ENCODE measurements at places on chromosomes 3 and 15.
A peak's percentile ranks its signal among the peaks of the same experiment; 100 is the strongest.

DNA sequence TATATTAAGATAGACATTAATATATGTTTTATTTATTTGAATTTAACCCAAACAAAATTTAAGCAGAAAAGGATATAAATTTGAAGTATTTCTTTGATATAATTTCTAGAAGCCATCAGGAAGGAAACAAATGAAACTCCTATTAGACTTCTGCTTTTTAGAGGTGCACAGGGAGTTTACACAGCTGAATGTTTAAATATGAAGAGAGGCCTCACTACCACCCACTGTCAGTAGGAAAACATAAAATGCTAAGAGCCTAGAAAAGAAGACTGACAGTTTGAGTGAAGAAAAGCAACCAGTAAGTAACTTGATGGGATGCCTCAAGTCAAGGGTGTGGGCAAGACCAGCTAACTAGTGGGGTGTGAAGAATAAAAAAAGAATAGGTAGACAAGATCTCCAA lies 19.7 kb downstream of the PLSCR2 start:
- no peak for DNase-seq

GRCh38 chr3:147007736-147008245 lies 398.6 kb downstream of the ZIC4 start:
- DNase-seq: no peak

DNA sequence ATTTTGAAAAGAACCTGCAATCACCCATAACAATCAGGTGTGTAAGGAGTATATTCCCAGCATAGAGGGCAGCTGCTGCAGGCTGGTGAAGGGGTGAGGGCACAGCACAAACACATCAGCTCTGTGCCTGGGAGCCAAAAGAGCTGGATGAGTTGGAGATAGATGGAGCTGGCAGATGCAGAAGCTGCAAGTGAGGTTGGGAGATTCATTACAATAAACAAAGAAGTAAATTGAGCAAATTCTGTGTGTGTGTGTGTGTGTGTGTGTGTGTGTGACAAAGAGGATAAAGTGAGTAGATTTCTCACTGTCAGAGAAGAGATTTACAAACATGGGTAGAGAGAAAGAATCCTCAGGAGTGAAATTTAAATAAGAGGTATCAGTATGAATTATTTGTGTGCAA lies 994.7 kb downstream of the EPHA3 start:
- no peak for DNase-seq

DNA sequence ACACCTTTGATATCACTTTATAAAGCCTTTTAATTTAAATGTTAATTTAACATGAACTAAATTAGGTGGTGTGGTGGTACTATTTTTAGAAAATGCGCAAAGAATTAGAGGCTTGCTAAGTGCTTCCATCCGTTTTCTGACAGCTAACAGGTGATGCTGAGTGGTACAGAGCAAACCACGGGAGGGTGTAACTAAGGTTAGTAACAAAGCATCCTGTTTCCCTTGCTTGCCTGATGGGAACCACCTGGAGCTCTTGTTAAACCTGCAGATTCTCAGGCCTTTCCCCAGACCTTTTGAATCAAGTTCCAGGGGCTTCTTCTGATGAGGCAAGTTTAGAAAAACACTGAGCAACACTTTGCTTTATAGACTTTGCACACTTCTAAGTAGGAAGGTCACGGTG lies 101.0 kb downstream of the ATG7 start:
- no peak for DNase-seq

DNA sequence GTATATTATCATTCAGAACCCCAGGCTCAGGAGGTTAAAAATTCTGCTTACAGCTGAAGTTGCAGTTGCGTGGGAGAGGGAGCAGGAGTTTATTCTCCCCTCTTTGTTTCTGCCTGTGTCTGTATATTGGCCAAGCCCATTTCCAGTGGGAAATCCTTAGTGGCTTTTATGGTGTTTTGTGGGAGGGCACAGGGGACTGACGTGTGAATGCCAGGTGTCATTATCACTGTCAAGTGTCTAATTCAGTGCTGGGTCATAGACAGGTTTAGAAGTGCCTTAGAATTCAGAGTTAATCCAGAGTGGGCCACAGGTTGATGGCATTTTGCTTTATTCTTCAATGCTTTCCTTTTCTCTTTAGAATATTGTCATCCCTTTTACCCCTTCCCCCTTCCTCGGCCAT lies 33.4 kb downstream of the SLCO3A1 start:
- DNase-seq: no peak

- peak; percentile 49 for DNase-seq
Observed at GRCh38 chr15:63189941-63190768, 749 bp downstream of the RAB8B start.

- peak; percentile 15 for DNase-seq
Observed at GRCh38 chr3:190192739-190193138, 72.0 kb upstream of the P3H2 start.

DNA sequence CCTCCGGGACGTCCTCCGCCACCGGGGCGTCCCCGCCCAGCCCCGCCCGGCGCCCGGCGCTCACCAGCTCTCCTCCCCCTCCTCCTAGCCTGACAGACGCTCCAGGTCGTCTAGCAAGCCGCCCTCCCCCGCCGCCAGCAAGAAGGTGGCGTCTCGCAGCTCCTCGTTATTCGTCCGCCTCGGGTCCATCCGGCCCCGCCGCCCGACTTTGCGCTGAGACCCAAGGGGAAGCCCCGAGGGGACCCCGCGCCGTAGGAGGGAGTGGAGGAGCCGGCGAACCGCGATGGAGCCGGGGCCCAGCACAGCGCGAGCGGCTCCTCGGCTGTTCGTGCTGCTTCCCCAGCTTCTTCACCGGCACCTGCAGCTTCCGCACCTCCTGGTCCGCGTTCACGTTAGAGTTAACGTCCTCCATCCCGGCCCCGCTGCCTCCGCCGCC lies 26.3 kb upstream of the MTHFS start:
- DNase-seq: peak; percentile 55

GRCh38 chr3:57889807-57890206 lies 118.4 kb upstream of the FLNB start:
- DNase-seq: peak; percentile 31

GRCh38 chr3:98730338-98730737 lies 32.8 kb upstream of the ST3GAL6 start:
- peak; percentile 10 for DNase-seq

DNA sequence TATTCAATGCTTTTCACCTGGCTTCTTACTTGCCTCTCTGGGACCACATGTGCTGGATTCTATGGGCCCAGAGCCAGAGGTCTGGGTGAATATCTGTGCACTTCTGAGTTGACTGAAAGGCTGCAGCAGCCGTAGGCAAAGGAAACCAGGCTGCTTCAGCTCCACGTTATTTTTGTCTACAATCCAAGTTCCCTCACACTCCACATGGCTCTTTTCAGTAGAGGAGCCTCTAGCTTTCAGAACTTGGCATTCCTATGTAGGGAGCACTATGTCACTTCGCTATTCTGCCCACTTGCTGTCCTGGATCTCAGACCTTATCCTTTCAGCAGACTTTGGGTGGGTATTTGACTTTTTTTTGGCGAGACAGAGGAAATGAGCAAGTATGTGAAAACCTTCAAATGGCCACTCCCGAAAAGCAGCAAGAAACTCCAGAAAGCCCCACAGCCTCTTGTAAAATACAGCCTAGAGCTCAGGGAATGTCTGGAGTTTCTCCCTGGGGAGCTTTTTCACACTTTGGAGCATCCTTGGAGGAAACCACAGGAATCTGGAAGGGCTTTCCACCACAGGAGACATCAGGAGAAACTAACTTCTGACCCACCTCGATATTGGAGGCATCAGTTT lies 80.9 kb downstream of the DUT start:
- peak; percentile 96 for DNase-seq

DNA sequence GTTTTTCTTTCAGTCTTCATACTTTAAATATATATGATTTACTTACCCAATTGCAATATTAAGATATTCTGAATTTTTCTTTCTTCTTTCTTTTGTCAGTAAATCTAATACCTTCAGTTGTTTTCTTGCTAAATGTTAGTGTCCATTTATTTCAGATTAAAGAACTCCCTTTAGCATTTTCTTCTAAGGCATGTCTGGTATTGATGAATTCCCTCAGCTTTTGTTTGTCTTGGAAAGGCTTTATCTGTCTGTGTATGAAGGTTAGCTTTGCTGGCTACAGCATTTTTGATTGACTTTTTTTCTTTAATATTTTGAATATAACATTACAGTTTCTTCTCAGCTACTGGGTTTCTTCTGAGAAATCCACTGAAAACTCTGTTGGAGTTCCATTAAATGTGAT lies 64.0 kb upstream of the PLSCR4 start:
- DNase-seq: no peak

DNA sequence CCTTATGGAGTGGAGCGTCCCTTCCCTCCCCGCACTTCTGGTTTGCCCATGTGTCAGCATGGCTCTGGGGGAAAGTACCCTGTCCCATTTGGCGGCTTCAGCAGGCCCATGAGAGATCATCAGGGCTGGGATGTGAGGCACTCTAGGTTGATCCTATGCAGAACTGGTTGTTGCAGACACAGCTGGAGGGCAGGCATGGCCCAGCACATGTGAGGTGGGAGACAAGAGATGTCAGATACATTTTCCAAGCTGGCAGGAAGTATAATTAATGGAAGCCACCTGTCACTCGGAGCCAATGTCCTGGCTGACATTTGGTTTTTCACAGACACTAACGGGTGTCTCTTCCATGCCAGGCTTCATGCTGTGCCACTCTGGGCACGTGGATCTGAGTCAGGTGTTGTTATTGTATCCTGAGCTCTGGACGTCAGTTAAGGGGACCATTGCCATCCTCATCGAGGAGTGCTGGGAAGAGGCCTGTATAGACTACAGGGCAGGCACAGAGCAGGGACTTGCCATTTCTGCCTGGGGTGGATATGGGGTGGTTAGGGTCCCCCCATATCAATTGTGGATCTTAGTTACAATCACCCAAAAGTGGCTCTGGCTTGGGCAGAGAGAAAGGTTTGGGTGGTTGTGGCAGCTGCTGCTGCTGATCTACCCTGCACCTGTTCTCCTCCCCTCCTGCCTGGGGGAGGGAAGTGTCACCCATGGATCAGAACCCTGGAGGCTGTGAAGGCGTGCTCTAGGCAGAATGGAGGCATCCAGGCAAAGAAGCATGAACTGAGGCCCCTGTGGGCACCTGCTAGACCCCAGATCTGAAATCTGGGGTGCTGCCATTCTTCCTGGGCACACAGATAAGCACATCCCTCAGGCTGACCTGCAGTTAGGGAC lies 140.7 kb downstream of the FBLN2 start:
- no peak for DNase-seq

DNA sequence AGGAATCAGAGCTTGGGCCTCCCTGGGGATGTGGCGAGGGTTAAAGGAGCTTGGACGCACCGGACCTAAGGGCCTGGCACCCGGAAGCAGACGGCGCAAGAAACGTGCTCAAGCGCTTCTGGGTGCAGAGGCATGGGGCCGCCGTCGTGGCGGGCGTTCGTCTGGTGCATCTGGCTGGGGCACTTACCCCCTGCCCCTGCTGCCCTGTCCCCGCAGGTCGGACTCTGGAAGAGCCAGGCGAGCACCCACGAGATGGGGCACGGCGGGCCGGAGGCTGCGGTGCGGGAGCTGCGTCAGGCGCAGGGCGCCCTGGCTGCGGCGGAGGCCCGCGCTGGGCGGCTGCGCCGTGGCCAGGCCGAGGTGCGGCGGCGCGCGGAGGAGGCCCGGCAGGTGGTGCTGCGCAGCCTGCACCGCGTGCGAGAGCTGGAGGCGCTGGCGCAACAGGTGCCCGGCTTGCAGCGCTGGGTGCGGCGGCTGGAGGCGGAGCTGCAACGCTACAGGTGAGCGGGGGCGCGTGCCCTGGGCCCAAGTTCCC lies 2.5 kb downstream of the EFCC1 start:
- no peak for DNase-seq

- no peak for DNase-seq
Observed at GRCh38 chr3:122660297-122660974, 20.2 kb upstream of the PARP14 start.

DNA sequence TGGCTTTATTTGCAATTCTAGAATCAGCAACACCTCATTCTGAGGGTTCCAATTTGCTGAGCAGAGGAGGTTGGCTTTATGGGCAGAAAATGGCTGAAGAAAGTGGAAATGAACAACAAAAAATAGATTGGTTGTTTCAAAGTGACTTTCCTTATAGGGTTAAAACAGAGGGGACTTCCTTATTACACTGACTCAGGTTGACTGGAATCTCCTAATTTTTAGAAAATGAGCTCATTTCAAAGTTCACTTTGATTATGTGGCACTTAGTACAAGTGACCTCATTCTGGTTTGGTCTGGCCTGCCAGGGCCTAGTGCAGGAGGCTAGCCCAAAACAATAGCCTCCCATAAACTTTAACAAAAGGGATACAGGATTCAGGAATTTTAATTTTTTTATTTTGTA lies 41.4 kb downstream of the NFKBIZ start:
- DNase-seq: peak; percentile 83

DNA sequence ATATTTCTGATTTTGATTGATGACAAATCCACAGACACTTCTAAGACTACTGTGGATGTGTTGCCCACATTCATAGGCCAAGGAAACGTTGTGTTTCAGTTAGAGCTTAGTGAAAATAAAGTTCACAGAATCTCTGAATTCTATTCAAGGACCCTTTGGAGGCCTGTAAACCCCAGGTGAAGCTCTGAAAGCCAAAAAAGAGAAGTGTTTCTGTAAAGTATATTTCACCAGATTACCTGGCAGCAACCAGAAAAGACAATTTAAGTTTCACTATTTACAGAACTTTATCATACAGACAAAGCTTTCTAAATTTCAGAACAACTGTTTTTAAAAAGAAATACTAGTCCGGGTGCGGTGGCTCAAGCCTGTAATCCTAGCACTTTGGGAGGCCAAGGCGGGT lies 2.6 kb downstream of the CLPX start:
- DNase-seq: no peak

GRCh38 chr3:33426630-33427317 lies 13.4 kb downstream of the UBP1 start:
- no peak for DNase-seq

DNA sequence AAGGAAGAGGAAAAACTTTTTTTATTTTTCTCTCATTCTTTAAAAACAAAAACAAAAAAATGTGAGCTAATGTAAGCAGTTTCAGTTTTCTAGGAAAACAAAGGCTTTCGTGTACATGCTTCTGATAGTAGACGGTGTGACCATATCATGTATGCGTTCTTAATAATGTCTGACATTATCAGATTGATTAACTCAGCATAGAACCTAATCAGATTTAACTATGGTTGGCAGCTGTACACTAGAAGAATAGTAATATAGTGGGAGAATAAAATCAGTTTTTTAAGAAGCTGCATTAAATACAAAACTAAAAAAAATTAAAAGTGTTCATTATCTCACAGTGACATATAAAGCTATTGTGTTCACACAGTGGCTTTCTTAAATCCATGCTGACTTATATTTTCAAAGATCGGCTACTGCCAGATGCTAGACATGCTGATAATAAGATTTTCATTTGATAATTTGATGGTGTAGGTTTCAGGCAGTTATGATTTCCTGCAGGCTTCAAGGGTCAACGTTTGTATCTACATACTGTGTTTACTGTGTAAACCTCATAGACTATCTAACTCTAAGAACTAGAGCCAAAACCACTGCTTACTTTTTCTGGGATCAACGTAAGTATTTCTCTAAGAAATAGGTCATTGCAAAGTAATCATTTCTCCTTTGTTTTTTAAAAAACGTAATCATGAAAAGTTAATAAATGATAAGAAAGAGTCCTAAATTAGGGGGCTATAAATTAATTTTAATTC lies 74.0 kb downstream of the UBE2E2 start:
- no peak for DNase-seq
